AG08395 (cell line): ENCODE measurements at places on chromosomes 6 and 20.

- no peak for DNase-seq
These were observed 6.0 kb downstream of the ZC3H12D start for GRCh38 chr6:149478631-149479314.

DNA sequence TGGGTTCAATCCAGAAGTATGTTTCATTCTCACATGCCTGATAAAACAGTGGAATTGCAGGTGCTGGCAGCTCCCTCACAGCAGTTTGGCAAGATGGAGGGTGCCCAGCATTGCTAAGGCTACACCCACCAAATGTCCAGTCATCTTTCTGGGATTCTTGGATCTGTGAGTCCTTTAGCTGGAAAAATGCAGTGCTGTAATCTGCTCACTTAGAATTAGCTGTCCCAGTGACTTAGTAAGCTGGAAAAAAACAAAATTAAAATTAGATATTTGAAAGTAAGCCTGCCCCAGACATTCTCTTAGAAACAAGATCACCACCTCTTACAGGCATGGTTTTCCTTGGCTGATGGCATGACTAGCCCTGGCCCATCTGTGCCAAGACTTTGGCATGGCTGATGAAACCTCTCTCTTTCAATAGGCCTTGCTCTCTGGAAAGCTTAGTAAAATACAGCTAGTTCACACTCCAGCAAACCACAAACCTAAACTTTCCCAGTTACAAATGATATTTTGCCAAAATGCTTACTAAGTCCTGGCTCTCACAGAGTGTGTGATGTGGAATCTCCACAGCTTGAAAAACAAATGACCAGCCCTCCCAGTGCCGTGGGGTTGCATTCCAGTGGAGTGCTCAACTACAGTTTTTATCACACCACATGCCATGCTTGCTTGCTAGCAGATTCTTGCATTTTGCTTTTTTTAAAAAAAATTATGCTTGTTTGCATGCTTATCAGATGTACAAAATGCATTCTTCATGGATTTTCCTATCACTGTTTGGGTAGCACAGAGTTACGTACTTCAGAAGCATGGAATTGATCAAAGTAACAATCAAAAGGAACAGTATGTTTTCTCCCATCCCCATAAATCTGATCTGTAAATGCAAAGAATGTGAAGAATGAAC, 261.5 kb downstream of the EYA4 start:
- DNase-seq = peak; percentile 74

- DNase-seq = no peak
These were observed 860 bp upstream of the TMEM14C start for GRCh38 chr6:10721850-10722569.

DNA sequence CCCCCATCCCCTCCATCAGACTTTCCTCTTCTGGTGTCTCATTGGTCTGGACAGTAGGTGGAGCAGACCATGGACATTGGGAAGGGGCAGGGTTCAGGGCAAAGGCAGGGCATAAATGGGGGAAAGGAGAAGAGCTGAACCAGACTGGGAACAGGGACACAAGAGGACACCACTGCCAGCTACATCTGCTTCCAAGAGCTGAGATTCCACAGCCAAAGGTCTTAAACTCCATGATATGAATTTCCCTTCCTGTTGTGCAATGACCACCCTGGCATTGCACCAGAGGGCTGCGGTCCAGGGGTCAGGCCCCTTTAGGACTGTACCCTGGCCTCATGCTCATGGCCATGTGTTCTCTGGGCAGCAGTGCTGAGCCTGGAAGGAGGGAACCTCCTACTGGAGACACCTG, 137.9 kb downstream of the MAFB start:
- no peak for DNase-seq

DNA sequence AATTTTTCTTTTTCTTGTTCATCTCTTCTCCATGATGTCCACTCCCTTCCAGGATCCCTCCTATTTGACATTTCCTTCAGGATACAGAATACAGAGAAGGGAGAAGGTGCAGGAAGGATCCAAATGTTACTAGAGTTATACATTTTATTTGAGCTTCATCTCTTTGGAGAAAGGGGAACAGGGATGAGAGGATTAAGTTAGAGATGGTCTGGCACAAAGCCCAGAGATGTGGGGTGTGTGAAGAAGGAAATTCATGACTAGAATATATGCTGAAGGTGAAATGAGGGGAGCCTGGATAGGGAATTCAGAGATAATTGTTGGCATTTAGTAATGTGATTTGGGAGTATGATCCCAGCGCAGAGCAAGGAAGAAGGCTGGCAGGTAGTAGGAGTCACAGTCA, 22.5 kb upstream of the SRPK1 start:
- DNase-seq = no peak

- peak; percentile 66 for DNase-seq
These were observed 67.2 kb upstream of the SMLR1 start for GRCh38 chr6:130760006-130760405.

GRCh38 chr6:130671119-130671518, 156.1 kb upstream of the SMLR1 start:
- DNase-seq = peak; percentile 11

GRCh38 chr6:135163440-135163738, 17.7 kb upstream of the MYB start:
- DNase-seq = no peak

DNA sequence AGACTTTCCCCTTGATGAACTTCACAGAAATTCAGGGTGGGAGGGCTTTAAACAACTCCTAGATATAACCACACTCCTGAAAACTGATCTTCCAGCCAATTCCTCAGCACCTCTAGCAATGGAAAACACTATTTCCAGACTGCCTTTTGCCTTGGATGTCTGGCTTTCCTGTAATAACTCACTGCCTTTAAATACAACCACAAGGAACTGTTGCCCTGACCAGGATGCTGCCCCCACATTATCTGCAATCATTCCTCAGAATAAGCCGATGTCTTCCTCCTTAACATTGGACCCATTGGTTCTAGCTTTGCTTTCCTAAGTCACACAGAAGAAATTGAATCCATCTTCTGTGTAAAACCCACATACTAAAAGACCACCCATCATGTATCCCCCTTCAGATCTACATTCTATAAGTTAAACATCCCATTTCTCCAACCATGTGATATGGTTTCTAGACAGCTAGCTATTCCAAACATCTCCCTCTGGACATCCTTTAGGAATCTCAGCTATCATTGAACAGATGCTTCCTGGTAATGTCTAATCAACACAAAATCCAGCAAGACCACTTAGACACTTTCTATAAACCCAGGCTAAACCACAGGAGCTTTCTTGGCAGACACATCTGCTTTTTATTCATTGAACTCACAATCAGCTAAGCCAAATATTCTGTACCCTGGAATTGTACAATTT, 95.9 kb upstream of the KCNQ5 start:
- DNase-seq = no peak

DNA sequence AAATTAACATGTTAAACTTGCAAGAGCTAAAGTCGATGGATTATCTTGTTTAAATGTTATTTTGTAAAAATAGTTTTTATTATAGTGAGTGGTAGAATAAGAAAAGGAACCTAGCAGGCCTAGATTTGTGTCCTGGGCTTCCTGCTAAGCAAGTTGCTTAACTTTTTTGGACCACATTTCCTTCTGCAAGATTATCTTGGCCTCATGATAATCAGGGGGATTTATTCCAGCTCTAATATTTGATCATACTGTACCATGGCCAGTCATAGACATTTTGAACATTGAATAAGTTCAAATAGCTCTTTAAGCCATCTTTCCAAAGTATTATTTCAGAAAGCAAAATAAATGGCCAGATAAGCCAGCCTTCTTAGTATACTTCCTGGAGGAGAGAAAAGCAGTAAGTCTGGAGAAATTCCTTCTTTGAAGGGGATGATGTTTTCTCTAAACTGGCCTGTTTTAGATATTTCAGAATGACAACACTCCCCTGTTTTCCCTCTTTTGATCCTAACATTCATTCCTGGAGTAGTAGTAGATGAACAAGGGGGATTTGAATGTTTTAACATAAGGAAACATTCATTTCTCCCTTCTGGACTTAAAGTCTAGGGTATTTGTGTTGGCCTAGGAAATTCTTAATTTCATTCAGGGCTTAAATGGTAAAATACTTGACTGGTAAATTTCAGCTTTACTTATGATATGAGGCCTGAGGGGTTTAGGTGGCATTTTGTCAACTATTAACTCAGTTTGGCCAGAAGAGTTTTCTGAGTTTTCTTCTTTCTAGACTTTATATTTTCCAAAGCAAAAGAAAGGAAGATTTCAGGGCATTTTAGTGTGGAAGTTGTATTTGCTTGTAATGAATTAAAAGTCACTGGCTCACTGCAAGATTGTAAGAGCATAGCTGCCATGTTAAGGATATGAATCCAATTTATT, 108.8 kb upstream of the SCGN start:
- DNase-seq = no peak

GRCh38 chr20:48338717-48339116, 489.1 kb downstream of the PREX1 start:
- DNase-seq = peak; percentile 37

- DNase-seq = no peak
These were observed 480.8 kb downstream of the TBC1D32 start for GRCh38 chr6:120853489-120853888.

GRCh38 chr6:24788031-24788665, 10.6 kb downstream of the ARMH2 start:
- DNase-seq = no peak

DNA sequence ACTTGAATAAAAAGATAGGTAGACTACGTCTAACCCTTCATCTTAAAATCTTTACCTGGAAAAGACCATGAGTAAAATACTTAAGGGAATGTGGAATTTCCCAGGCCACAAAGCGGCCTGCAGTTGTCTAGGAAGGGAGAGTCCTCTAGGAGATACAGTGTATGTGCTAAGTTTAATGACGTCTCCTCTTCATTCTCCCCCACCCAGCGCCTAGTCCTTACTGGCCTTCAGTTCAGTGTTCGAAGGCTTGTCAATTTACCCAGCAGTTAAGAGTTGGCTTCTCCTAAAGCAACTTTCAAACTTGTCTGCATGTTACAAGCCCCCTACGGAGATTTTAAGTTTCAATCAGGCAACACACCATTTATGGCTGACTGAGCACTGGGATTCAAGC, 35.2 kb downstream of the HFE start:
- no peak for DNase-seq

DNA sequence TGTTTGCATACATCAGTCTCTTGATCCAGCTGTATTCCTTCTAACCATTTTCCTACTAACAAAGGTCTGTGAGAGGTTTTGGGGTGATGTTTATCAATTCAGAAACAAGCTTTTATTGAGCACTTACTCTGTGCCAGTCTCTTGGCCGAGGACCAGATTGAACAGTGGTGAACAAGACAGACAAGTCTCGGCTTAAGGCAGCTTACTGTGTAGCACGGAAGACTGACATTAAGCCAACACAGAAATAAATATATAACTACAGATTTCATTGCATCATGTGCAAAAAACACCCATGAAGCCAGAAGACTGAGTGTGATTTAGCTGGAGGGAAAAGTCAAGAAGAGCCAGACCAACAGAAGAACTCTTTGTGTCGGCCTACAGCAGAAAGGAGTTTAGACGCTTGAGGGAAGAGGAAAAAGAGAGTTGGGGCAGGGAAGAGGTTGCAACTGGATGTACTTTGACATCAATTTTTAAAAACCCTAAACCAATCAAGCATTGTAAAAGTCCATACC, 549.6 kb upstream of the CITED2 start:
- DNase-seq = no peak

DNA sequence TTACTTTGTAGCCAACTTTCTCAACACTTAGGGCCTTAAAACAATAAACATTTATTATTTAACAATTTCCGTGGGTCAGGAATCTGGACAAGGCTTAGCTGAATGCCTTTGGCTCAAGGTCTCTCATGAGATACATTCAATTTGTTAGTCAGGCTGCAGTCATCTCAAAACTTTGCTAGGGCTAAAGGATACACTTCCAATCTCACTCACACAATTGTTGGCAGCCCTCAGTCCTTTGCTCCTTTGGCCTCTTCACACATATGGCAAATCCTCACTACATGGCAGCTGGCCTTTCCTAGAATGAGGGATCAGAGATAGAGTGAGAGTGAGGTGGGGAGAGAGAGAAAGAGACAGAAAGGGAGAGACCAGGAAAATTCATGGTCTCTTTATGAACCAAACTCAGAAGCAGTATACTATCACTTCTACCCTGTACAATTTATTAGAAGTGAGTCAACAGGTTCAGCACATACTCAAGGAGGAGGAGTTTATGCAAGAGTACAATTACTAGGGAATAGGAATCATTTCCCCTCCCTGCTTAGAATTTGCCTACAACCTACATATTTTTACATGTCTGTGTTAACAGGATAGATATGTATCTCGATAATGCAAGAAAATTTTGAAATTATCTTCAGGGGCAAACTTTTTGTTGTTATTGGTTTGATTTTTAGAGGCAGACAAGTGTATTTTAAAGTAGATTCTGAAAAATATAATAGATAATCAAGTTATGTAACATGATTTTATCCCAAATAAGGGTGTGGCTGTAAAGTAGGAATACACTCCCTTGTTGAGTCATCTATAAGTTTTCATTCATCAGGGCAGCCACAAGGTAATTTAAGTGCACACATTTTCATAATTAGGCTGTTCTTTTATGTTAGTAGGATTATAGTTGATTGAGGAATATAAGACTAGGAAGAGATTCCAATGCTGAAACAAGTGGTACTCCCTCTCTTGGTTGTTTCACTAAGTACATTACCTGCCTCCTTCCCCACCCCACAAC, 85.9 kb upstream of the HMGCLL1 start:
- no peak for DNase-seq

- DNase-seq = no peak
These were observed 63.7 kb upstream of the RIMS1 start for GRCh38 chr6:71822625-71823024.

DNA sequence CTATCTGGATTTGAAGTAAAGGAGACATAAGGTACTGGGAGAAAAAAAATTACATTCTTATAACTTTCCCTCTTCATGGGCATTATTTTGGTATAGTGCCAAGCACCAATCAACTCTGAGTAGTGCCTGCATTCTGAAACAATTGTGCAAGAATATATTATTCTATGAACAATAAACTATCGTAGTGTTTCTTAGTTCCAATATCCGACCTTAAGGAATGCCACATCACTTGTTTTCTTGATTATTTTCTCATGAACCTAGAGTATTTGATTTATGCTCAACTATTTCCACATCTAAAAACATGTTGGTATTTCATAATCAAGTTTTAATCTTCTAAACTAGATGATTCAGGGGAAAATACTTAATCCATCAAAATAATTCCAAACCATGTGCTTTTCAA, 294.4 kb upstream of the TBX18 start:
- DNase-seq = no peak
